ENCODE measurements at places on chromosomes 16 and 17.
A peak's percentile ranks its signal among the peaks of the same experiment; 100 is the strongest.

- DNase-seq, result no peak
These were observed 143.2 kb upstream of the ASIC2 start for GRCh38 chr17:33436321-33436720.

- DNase-seq, result no peak
These were observed 2.5 kb downstream of the CBLN1 start for GRCh38 chr16:49278944-49279725.

DNA sequence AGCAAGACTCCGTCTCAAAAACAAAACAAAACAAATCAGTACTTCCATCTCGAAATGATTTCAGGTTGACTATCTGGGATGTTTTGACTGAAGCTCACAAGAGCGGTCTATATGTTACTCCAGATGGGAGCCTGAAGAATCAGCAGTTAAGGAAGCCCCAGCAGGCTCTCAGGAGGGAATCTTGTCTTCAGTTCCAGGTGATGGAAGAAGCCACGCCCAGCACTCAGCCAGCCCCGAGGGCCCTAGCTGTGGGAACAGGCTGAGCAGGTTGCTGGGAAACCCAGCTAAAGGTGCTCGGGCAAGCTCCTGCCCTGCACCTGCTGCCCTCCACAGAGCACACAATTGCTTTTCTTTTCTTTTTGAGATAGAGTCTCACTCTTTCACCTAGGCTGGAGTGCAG lies 32.4 kb downstream of the WIPI1 start:
- no peak for DNase-seq

GRCh38 chr16:3508736-3509135 lies 7.9 kb downstream of the CLUAP1 start:
- DNase-seq, result no peak

DNA sequence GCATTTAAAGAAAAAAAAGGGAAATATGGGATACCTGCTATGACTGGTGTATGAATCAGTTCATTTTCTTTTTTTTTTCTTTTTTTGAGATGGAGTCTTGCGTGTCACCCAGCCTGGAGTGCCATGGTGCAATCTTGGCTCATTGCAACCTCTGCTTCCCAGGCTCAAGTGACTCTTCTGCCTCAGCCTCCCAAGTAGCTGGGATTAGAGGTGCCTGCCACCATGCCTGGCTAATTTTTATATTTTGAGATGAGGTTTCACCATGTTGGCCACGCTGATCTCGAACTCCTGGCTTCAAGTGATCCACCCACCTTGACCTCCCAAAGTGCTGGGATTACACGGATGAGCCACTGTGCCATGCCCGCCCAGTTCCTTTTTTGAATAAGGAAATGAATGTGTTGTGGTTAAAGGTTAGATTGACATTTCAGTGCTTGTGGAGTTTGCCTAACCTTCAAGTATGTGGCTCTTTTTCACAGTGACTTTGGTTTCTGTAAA lies 7.7 kb downstream of the HAPSTR1 start:
- DNase-seq, result no peak

- no peak for DNase-seq
These were observed 23.5 kb upstream of the ITGB4 start for GRCh38 chr17:75697651-75698291.

- DNase-seq, result no peak
These were observed 2.5 kb downstream of the DNAI2 start for GRCh38 chr17:74276541-74277009.

- DNase-seq, result no peak
These were observed 87.0 kb downstream of the CPPED1 start for GRCh38 chr16:12716658-12717057.

DNA sequence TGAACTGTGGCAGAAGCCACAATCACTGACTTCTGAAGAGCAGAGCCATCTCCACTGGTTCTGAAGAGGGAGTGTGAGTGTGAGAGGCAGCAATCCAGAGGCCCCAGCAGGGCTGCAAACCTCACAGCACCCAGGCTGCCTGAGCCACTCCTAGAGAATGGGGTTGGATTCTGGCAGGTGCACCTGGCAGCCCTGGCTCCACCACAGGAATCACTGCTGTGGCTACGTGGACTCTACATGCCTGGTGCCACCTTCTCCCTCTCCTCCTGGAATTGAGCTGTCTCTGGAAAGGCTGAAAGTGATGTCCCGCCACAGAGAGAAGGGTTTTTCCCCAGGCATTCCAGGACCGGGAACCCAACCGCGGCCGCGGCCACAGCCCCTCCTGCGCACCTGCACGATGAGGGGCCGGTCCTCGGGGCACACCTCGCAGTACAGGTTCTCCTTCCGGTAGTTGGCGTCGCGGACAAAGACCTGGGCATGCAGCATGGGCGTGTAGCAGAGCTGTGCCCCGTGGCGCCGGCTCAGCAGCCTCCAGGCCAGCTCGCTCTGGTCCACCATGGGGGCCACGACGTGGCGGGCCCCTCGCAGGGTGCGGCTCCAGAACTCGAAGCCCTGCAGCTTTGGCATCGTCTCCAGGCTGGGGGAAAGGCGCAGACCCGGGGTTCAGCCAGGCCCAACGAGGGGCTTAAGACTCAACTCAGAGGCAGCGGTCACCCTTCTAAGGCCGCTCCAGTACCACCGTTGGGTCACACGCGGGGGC lies 991 bp downstream of the DUS1L start:
- no peak for DNase-seq

GRCh38 chr17:65261152-65261551 lies 124.0 kb downstream of the RGS9 start:
- no peak for DNase-seq

DNA sequence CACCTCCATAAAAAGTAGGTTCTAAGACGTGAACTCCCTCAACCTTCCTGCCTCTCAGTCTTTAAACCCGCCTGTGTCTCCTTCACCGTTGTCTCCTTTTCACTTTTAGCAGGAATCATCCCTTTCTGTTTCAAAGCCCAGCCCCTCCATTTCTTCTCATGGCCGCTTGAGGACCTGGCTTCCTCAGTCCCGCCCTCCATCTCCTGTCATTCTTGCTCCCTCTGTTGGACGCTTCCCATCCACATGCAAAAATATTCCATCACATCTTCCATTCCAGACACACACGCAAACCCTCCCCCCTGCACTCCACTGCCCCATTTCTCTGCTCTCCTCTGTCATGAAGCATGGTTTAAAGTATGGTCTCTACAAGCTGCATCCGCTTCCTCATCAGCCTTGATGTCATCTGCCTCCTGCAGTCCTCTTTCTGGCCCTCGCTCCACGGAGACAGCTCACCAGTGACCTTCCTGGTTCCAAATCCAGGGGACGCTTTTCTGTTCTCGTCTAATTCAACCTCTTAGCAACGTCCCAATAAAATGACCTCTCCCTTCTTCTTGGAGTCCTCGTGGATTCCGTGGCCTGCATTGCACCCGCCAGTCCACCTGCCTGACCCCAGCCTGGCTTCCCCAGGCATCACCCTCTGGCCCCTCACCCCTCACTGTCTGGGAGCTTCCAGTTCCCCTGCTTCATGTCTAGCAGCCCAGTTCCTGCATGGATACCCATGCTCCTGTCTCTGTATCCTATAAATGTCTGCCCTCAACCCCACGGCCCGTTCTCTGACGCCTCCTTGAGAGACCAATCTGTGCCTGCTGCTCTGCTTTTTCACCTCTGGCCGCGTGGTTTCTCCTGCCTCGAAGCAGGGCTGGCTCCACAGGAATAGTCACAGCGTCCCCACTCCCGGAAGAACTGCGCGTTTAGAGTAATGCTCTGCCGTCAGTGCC lies 26.2 kb downstream of the ANKRD40 start:
- peak; percentile 68 for DNase-seq

- DNase-seq, result no peak
These were observed 8.2 kb upstream of the LASP1NB start for GRCh38 chr17:38917259-38917658.

DNA sequence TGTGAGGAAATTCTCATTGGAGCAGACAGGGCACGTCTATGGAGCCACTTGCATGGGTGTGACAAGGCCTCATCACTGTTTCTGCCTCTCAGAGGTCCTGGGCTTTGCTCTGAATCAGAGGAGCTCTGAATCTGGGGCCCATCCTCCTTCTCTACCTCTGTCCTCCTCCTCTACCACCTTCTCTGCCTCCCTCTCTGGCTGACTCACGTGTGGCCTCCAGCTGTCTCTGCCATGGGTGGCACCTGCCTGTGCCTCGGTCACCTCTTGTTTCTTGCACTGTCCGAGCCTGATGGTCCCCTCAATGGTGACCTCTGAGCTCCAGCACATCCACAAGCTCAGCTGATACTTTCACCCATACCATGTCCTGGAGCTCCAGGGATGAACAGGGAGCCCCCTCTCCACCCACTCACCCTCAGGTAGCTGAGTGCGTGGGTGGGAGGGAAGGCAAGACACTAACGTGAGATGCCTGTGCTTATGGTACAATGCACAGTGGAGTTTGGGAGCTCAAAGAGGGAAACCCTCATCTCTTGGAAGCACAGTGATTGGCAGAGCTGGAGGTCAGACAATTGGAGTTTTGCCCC lies 116.4 kb upstream of the CRHR1 start:
- no peak for DNase-seq

DNA sequence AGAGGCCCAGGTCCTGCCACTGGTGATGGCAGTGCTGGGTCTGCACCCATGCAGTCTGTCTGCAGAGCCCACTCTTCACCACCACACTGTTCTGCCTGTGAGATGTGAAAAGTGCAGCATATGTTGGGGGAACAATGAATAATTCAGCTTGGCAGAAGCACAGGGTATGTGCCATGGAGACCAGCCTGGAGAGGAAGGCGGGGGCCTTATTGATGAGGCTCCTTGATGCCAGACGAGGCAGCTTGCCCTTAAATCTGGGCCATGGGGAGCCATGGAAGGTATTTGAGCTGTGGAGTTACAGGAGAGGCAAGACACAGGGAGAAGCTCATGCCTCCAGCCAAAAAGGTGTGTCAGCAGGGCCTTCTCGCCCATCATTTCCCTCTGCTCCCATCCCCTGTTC lies 124.7 kb downstream of the C16orf78 start:
- DNase-seq, result no peak

- no peak for DNase-seq
These were observed 8.5 kb downstream of the CCL18 start for GRCh38 chr17:36072431-36073121.

DNA sequence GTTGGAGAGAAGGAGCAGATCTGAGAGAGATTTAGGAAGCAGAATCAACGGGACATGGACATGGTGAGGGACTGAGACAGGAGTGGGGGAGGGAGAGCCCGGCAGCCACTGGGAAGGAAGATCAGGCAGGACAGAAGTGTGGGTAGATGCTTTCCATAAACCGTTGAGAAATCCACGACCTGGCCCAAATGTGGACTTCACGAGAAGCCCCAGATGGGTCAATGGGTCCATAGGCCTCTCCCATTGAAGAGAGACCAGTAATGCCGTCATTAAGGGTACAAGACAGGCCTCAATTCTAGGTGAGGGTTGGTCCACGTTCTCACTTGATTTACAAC lies 530 bp upstream of the CCL22 start:
- no peak for DNase-seq

DNA sequence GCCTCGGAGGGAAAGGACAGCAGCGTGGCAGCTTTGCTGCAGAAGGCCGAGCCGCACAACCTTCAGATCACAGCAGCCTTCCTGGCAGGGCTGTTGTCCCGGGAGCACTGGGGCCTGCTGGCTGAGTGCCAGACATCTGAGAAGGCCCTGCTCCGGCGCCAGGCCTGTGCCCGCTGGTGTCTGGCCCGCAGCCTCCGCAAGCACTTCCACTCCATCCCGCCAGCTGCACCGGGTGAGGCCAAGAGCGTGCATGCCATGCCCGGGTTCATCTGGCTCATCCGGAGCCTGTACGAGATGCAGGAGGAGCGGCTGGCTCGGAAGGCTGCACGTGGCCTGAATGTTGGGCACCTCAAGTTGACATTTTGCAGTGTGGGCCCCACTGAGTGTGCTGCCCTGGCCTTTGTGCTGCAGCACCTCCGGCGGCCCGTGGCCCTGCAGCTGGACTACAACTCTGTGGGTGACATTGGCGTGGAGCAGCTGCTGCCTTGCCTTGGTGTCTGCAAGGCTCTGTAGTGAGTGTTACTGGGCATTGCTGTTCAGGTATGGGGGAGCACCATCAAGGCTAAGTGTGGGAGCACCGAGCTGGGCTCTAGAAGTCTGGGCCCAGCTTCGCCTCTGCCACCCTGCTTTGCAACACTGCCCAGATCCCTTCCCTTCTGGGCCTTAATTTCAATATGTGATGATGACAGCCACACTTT lies 18.6 kb downstream of the NOD2 start:
- no peak for DNase-seq

DNA sequence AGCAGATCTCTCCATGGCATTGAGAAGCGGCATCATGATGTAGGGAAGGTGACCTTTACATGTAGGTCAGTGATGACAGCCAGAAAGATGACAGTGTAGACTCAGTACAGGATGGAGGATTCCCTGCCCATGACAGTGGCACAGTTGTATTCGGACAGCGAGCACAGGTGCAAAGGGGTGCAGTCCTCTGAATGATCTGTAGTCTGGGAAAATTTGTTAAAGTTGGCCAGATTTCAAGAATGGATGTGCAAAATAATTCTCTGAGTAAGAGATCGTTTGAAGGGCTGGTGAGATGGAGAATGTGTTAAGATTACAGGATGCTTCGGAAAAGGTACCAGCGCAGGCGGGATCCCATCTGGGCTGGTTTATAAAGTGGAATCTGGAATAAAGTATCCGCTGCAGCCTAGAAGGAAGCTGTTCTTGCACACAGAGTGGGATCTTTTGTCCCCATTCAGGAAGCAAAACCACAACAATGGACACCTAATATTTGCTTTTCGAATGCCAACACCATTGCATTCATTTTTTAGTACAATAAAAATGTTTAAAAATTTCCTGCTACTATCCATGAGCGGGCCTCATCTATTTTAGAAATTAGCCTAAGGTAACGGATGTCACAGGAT lies 101.2 kb downstream of the RPTOR start:
- DNase-seq, result no peak

DNA sequence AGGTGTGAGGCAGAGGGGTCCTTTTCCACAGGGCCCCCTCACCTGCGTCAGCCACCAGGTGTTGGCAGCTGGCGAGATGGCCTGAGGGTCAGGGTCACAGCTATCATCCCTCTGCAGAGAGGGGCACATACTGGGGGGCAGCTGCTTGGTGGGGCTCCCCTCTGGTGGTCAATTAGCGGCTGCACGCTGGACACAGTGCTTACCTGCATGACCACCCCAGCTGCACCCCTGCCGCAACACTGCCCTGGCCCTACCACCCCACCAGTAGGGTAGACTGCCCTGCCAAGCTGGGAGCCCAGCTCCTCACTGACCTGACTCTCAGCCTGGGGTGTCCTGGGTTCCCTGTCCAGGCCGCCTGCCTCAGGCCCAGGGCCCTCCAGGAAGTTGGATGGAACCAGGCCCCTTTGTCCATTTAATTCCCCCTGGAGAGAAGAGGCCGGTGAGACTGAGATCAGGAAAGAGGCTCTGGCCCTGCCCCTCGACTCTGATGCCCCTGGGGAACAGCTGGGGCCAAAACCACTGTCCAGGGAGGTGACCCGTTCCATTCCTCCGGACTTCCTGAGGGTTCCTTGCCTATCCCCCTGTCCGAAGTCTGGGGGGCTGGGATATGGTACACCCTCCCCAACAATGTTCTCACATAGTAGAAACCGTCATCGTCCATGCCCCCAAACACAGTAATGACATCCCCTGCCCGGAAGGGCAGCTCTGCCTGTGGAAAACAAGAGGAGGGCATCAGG lies 23.7 kb downstream of the TSPOAP1 start:
- DNase-seq, result no peak

GRCh38 chr16:21994856-21995465 lies 6.0 kb downstream of the PDZD9 start:
- no peak for DNase-seq

- peak; percentile 79 for DNase-seq
These were observed 41.0 kb downstream of the NXPH3 start for GRCh38 chr17:49616601-49617131.

- DNase-seq, result no peak
These were observed 61.1 kb downstream of the SIAH1 start for GRCh38 chr16:48323783-48324775.

All from fibroblast of the conjunctiva (primary cell).